NCI-H1092 treated with DMSO at 0.1 percent for 48 hours (cell line): ENCODE measurements at places on chromosomes 2 and 18.

- DNase-seq, result no peak
These were observed 30.3 kb downstream of the LPIN2 start for GRCh38 chr18:2982452-2983269.

DNA sequence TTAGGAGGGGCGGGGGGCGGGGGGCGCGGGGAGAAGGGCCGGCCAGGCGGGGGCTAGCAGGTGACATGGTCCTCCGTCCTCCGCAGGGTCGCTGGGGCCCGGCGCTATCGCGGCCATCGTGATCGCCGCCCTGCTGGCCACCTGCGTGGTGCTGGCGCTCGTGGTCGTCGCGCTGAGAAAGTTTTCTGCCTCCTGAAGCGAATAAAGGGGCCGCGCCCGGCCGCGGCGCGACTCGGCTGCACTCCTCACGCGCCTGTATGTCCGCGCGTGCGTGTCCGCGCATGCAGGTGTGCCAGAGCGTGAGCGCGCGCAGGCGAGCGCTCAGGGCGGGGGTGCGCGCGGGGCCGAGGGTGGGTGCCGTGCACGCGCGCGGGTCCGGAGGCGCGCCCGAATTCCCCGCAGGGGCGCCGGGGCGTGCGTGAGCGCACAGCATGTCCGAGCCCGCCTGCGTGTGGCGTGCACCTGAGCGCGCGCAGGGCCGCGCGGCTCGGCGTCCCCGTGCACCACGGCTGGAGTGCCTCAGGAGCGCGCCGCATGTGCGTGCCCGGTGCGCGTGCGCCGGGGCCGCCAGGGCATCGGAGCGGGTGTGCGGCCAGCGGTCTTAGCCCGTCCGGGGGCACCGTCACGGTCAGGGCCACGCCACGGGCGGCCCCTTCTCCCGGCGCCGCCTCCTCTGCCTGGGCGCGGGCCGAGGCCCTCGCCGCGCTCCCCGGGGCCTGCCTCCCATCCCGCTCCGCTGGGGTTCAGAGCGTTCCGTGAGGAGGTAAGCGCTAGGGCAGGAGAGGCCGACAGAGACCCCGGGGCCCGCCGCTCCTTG, 6.3 kb downstream of the SNORC start:
- DNase-seq, result peak; percentile 22

DNA sequence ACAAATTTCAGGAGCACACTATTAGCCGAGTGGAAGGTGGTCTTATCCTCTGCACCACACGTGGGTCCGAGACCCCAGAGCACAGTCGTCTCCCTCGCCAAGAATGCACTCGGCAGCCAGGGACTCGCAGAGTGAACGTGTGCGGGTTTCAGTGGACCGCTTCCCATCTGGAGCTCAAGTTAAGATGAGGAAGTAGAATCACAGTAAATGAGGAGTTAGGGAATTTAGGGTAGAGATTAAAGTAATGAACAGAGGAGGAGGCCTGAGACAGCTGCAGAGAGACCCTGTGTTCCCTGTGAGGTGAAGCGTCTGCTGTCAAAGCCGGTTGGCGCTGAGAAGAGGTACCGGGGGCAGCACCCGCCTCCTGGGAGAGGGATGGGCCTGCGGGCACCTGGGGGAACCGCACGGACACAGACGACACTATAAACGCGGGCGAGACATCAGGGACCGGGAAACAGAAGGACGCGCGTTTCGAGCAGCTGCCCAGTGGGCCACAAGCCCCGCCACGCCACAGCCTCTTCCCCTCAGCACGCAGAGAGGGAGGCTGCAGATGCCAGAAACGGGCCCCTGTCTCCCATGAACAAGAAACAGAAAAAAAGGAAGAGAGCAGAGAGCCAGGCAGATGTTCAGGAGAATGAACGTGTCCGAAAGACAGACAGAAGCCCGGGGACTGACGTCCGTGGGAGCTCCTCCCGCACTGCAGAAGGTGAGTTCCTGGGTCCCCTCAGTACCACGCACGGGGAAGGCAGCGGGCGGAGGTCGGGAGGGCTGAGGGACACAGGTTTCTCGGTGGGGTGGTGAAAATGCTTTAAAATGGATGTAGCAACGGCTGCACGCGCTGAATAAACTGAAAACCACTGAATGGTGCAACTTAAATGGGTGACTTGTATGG, 5.4 kb upstream of the KCNG2 start:
- DNase-seq, result no peak

- DNase-seq, result no peak
These were observed 392.9 kb downstream of the MEIS1 start for GRCh38 chr2:66827851-66828250.

- DNase-seq, result no peak
These were observed 8.1 kb downstream of the NCK2 start for GRCh38 chr2:105752691-105753358.

DNA sequence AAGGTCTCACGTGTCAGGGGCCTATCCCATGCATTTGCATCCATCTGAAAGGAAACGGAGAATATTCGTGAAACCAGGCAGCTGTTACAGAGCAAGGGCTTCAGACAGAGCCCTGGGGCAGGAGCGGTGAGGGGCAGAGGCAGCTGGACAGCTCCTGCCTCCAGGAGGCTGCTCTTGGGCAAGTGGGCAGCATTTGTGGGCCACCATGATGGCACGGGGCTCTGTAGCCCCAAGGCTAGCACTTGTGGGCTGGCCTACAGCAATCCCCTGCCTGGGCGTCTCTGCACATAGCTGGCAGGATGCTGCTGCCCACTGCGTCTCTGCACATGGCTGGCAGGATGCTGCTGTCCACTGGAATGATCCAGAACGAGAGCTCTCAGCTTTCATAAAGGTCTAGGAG, 52.8 kb upstream of the PTMA start:
- no peak for DNase-seq

- DNase-seq, result no peak
These were observed 513.8 kb downstream of the RNF144A start for GRCh38 chr2:7430869-7431641.

DNA sequence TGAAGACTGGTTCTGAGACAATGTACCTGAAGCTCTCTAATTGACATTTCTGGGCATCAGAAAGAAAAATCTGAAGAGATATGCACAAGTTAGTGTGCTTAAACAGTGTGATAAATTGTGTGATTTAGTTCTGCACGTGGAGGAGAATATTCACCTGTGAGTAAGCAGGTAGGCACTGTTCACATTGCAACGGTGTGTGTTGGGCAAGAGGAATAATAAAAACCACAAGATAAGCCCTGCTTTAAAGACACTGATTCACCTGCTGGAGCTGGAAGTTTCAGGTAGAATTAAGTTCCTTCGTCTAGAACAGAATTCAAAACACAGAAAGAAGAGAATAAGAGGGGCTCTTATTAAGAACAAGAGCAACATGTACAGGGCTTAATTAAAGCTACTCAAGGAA, 864.3 kb upstream of the SOX11 start:
- no peak for DNase-seq

DNA sequence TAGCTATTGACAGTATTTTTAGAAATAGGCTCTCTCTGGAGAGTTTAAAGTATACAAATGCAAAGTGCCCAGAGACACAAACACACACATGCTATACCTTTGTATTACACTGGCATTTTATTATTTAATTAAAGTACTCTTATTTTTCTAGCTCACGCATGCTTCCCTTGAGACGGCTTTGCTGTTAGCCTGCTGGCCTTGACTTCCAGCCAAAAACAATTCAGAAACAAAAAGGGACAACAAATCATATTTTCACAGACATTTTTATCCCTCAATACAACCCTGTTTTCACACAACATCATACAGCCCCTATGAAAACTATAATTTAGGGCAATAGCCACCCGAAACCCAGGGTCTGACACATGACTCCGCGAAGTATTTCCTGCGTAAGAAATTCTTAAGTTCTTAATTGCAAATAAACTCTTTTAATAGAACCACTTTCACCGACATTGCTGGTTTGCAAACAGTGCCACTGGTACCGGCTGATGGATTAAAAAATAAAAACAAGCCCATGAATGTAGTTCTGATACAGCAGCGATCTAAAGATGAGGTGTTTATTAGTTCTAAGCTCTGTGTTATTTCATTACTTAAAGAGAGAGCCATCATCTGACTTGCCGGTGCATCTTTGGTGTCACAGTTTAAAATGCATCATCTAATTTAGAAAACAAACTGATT, 185.1 kb downstream of the TCF4 start:
- DNase-seq, result peak; percentile 54

GRCh38 chr2:197010200-197011020, 83.9 kb upstream of the PGAP1 start:
- no peak for DNase-seq

- no peak for DNase-seq
These were observed 12.3 kb downstream of the PDCD1 start for GRCh38 chr2:241846406-241846805.

GRCh38 chr2:120287183-120288015, 34.7 kb downstream of the RALB start:
- no peak for DNase-seq

DNA sequence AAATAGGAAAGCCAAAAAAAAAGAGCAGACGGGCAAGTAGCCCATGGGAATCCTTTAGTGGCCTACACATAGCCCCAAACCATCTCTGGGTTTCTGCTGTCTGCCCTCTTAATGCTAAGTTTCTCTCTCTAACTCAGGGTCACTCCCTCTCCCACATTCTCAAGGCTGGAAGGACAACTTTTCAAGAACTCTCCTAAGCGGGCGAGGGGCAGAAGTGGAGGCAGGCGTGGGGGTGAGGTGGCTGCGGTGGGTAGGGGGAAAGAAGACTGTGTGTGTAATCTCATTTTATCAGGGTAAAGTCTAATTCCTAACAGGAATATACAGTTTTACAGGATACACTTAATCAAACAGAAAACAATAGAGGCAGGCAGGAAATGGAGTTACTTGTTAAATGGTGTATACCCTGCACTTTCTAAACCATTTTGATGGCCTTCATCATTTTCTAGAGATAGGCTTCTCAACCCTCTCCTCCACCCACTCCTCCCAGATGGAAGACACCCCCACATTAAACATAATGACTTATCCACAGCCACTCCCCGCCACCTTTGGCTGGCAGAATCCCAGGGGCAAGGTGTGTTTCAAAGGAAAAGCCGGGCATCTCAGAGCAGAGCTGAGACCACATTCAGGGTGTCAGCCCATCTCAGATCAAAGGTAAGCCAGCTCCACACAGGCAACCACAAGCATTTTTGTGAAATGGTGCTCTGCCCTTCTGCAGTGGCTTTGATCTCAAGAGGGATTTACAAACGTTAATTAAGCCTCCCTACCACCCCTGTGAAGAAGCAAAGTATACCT, 6.8 kb downstream of the SMAD7 start:
- DNase-seq, result no peak

DNA sequence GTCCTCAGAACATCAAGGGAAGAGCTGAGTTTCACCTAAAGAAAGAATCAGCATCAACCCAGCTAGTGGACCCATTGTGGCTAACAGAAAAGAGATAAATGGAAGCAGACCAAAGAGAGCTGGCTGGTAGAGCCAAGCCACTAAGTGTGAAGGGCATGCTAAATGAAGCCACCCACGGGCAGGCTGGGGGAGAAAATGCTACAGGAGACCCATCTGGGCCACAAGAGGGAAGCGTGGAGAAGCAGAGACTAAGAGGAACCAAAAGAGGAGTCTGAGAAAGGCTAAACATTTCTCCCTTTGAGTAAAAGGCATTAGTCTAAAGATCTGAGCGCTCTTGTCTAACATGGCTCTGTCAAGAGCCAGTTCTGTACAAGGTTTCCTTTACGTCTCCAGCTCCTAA, 15.8 kb downstream of the CWC22 start:
- DNase-seq, result peak; percentile 1

DNA sequence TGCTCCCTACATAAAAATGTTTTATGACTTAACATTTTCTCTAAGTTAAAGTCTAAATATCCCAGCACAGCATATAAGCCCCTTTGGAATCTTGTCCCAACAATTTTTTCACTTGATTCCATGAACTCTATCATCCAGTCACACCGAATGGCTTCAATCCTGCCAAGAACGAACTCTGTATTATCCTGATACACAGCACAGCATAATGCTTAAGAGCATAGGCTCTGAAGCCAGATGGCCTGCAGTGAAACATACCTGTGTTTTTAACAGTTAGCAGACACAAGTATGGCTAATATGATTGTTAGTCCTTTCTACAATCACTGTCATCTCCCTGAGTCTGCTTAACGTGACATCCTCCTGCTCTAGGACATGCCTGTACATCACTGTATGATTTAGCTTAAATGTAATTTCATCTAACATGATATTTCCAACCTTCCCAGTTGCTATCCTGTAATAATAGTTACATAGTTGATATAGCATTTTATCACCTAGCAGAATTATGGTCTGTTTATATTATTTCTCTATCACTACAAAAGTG, 669.5 kb downstream of the ERBB4 start:
- no peak for DNase-seq

DNA sequence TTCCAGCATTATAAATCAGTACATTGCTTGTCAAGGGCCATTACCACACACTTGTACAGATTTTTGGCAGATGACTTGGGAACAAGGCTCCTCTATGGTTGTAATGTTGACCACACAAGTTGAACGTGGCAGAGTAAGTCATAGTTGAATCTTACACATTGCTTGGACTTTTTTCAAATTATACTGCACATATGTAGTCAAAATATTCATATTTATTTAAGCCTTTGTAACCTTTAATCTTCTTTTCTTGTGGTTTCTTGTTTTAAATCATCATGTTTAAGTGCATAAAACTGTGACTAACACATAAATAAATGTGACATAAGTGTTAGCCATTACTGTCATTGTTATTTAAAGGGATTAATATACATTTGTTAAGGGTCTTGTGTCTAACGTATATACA, 52.1 kb upstream of the EPB41L5 start:
- DNase-seq, result no peak

GRCh38 chr2:60500861-60501260, 52.6 kb downstream of the BCL11A start:
- DNase-seq, result no peak

- DNase-seq, result no peak
These were observed 65.9 kb downstream of the LDLRAD4 start for GRCh38 chr18:13284330-13285027.

- DNase-seq, result no peak
These were observed 40.0 kb upstream of the NFATC1 start for GRCh38 chr18:79355433-79356335.

DNA sequence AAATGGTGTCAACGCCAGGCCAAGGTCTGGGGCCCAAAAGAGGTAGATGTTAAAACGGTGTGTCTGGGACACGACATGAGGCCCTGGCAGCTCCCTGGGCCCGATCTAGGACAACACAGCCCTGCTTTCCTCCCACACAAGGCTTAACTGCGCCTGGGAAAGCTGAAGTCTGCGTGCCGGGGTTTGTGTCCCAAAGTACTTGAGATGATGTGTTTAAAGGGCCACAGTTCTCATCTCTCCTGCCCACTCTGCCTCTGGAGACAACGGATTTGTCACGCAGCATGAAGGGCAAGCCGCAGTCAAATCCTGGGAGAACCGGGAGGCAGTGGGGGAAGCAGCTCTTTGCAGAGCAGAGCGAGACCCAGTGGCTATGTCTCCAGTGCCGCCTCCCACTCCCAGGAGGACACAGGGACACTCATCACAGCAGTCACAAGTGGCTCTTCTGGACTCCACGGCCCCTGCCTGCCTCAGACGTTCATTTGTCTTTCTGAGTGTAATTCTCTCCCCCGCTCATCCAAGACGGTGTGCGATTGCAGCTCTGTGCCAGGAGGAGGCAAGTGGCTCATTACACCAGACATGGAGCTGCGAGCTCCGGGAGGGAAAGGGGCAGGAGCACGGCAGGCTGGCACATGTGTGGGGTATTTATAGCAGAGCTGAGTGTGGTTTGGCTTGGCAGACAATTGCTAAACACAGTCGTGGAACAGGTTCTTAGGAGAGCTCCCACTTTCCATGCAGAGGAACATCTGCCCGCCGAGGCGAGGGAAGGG, 57.7 kb upstream of the SEMA4C start:
- peak; percentile 57 for DNase-seq
